ENCODE measurements at places on chromosomes 3 and 15.

DNA sequence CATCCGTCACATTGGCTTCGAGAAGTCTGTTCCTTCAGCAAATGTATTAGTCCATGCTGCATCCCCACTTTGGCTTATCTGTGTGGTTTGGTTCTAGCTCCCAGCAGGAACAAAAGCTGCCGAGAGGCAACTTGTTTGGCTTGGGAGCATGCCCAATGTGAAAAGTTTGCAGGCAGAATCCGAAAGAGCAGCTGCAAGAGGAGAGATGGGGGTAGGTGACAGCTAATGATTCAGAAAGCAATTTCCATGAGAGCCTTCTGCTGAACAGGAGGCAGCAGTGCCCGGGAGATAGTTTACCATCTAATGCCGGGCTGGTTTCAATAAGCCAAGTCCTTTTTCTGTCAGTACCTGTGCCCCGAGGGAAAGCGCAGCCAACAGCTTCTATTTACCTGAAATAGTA, 60.2 kb downstream of the GRM7 start:
- no peak for DNase-seq

DNA sequence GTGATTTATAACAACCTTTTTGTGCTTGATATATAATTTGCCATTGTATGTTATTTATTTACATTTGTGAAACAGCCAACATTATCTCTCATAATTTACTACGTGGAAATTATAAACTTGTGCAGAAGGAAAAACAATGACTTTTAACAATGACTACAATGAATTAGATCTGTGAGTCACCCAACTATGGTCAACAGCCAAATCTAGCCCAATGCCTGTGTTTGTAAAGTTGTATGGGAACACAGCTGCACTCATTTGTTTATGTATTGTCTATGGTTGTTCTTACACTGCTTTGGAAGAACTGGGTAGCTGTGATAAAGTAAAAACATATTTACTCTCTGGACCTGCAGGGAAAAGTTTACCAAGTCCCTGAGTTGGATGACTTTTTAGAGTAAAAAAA, 110.4 kb downstream of the OTOL1 start:
- no peak for DNase-seq

GRCh38 chr15:27172821-27173220, 201.8 kb downstream of the GABRG3 start:
- DNase-seq: no peak

- DNase-seq: no peak
These were observed 43.5 kb upstream of the ALCAM start for GRCh38 chr3:105323274-105323599.

- DNase-seq: no peak
These were observed 893 bp upstream of the MTHFS start for GRCh38 chr15:79897701-79898113.

GRCh38 chr3:194203482-194204041, 67.6 kb downstream of the HES1 start:
- DNase-seq: no peak

GRCh38 chr15:100653608-100654007, 51.2 kb downstream of the ASB7 start:
- no peak for DNase-seq

- DNase-seq: no peak
These were observed 202.8 kb upstream of the MRPL3 start for GRCh38 chr3:131705558-131706051.
